ENCODE measurements at places on chromosomes 11 and 22.

DNA sequence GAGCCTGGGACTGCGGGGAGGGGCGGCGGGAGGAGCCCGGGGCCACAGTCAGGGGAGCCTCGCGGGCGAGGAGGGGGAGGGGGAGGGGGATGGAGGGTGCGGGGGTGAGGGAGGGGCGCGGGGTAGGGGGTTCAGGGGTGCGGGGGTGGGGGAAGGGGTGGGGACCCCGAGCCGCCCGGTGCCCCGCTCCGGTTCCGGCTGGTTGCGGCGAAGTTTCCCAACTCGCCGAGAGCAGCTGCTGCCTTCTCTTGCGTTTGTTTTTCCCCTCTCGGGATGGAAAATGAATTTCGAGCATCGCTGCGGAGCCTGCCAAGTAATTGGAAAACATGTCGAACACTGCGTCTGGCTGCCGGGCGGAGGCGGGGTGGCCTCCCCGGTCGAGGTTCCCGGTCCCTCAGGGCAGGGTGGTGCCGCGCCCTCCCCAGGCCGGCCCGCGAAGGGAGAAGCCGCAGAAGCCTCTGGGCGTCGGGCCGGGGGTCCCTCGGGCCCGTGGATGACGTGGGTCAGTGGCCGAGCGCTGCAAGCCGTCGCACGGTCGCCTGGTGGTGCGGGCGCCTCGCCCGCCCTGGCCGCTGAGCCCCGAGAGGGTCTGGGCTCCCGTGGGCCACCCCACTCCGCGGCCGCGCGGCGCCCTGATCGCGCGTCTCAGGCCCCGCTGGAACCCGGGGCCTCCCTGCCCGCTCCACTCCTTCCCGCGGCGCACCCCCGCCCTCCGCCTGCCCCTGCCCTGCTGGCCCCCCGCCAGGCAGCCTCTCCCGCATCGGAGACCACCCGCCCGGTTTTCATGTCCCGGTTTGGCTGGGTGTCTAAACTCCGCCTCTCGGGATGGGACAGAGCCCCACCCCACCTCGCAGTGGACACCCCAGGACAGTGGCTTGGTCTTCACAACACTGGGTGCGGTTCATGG lies 12.1 kb downstream of the SPATA19 start:
- DNase-seq: peak; percentile 20

DNA sequence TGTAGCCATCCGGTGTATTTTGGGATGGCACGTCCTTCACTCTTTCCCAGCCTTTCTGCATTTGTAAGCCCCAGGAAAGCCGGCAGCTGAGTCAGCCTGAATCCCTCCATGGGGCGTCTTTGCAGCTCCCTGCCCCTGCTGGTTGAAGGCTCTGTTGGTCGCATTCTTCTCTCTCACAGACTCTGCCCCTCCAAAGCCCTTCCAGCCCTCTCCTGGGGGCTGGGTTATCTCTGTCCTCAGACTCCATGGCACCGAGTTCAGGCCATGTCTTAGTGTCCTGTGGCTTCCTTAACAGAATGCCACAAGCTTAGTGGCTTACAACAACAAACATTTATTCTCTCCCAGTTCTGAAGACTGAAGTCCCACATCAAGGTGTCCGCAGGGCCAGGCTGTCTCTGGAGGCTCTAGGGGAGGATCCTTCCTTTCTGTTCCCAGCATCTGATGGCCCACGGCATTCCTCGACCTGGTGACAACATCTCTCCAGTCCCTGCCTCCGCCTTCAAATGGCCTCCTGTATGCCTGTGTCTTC lies 62.2 kb downstream of the BCR start:
- DNase-seq: no peak

- DNase-seq: no peak
Measured at GRCh38 chr22:26853495-26853894, 196.1 kb downstream of the MIAT start.

DNA sequence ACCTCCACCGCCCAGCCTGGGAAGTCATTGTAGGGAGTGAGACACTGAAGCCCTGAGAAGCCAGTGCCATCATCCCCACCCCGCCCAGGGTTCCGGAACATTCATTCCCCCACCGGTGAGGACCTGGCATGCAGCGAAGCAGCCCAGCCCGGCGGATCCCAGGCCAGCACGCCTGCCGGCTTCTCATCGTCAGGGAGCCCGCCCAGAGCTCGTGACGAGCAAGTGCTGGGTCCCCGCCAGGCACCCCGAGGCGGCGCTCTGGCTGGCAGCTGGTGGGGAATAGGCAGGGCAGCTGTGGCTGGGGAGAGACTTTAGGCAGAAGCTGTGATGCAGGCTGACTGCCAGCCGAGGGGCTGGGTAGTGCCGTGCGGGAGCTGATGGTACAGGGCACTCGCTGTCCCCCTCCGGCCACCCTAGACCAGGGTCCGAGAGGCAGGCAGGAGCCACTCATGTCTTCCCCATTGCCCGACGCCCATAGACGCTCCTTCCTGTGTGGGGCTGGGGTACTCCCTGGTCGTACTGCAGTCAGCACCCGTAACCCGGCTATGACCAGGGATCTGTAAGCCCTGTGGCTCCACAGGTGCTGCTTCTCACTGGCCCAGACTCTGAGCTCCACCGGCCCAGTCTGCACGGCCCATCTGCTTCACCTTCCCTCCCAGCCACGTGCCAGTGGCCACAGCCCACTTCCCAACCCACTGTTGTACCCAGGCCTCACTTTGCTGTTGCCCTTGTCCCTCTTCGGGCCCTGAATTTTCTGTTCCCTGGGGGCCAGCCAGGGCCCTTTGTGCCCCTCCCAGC lies 24.5 kb upstream of the CABP7 start:
- peak; percentile 89 for DNase-seq

- DNase-seq: no peak
Measured at GRCh38 chr11:111438168-111438567, 59.1 kb upstream of the POU2AF1 start.

- no peak for DNase-seq
Measured at GRCh38 chr11:7637447-7638157, 35.7 kb downstream of the CYB5R2 start.

Data from NCI-H2171 (cell line).